ENCODE measurements at places on chromosomes 4 and X. TPM values are rescaled to one million over a fixed set of nuclear protein-coding genes. Genes with fewer than 3 reads are reported as not detected.

DNA sequence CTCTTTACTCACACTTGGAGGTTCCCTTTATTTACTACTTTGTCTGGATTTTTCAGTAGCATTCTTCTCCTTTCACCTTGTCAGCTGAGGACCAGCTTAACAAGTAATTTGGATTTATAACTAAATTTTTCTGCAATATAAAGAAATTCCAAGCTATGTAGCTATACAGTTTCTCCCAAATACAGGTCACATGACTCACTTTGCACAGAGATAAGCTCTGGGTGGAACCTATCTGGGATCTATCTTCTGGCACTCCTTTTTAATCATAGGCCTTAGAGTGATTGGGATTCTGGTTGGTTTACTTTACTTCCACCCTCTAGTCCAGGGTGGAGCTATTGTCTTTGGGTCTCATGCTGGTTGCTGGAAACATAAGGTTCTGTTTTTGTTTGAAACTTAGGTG, 34.9 kb upstream of the STK26 start:
- no peak overlapping the region for H3K27ac ChIP-seq
- peaks cover 6% of the 10 kb centered on the region for H3K4me1 ChIP-seq
- H3K4me3 ChIP-seq = no peak overlapping the region

DNA sequence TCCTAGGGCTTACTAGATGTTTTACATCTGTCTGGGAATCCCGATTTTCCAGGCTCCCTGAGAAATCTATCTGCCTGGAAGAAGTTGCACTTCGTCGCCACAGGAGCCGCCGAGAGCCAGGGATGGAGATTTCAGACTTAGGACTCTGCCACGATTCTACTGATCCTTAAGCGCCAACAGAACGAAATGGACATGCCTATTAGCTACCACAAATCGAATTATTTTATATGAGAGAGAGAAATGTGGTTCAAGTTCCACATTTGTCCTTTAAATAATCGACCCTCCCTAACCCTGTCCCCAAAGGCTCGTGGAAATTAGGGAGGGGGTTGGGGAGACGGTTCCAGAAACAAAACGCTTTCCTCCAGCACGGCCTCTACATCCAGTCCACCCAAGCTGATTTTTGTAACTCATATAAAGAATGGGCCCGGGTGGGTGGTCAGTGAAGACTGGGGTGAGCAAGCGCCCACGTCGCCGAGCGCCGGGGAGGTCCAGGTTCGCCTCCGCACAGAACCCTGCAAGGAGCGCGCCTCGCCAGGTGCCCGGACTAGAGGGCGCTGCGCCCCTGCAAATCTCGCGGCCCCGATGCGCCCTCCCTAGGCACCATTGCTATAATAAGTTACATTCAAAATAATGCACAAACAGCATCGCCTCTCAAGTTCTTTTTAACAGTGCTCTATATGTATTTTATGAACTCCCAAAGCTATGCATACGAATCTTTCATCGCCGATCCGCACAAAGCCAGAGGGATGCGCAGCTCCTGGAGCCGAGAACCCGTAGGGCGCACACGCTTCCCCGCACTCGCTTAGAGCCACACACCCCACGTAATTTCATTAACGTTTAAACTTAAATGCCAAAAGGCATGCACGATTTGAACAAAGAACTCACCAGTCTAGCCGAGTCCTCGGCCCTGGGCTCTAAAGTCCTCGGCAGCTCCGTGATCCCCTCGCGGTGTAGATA, 2.1 kb upstream of the FAT1 start:
- H3K4me1 ChIP-seq = peaks cover 6% of the 10 kb centered on the region
- H3K36me3 ChIP-seq = no peaks in the 10 kb centered on the region
- peak; percentile 72 for DNase-seq
- no peaks in the 10 kb centered on the region for H3K27me3 ChIP-seq
- H3K4me3 ChIP-seq = peak overlapping the region; percentile 83
- peak overlapping the region; percentile 63 for H3K27ac ChIP-seq

DNA sequence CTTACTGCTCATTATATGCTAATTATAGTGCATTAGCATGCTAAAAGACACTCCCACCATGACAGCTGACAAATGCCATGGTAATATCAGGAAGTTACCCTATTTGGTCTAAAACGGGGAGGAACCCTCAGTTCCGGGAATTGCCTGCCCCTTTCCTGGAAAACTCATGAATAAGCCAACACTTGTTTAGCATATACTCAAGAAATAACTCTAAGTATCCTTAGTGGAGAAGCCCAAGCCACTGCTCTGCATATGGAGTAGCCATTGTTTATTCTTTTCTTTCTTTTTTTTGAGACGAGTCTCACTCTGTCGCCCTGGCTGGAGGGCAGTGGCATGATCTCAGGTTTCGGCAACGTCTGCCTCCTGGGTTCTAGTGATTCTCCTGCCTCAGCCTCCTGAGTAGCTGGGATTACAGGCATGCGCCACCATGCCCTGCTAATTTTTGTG, 15.5 kb downstream of the NUDT6 start:
- H3K36me3 ChIP-seq = no peaks in the 10 kb centered on the region
- H3K4me1 ChIP-seq = no peaks in the 10 kb centered on the region
- H3K27me3 ChIP-seq = no peaks in the 10 kb centered on the region
- H3K4me3 ChIP-seq = no peak overlapping the region
- DNase-seq = no peak

GRCh38 chr4:41061482-41062185, 152.7 kb downstream of the APBB2 start:
- H3K4me1 ChIP-seq = peaks cover 8% of the 10 kb centered on the region
- no peak overlapping the region for H3K4me3 ChIP-seq
- H3K27ac ChIP-seq = no peak overlapping the region
- no peaks in the 10 kb centered on the region for H3K36me3 ChIP-seq

- H3K27ac ChIP-seq = no peak overlapping the region
- no peaks in the 10 kb centered on the region for H3K27me3 ChIP-seq
- H3K36me3 ChIP-seq = no peaks in the 10 kb centered on the region
- DNase-seq = no peak
- no peak overlapping the region for H3K4me3 ChIP-seq
Observed at GRCh38 chr4:59060002-59060846, 1950.0 kb upstream of the IGFBP7 start.

The FMR1NB gene
- not detected for total RNA-seq

The DIAPH2 gene
- total RNA-seq = 16.1 TPM

DNA sequence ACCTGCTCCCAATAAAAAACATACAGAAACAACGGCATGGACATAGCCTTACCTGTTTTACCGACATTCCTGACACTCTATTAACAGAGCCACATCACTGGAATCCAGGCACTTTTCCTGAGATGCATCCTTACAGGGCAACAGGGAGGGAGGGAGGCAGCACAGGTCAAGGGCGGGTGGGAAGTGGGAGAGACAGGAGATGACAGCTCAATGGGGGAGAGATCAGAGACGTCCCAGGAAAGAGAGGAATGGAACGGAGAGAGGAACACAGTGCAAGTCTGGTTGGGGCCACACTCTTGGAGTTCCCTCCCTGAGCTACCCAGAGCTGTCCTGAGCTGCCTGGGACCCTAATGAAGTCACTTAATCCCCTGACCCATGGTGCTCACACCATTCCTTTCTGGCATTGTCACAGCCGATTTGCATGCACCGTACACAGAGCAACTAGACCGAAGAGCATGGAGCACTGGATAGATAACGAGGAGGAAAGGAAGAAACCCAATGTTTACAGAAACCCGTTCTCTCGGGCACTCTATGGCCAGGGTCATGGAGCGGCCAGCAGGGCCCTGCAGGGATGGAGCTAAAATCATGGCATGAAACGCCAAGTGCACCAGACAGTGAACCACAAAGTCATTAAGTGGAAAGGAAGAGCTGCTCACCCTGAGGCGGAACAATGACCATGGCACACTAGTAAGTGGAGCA, 93.1 kb downstream of the NSUN7 start:
- H3K27me3 ChIP-seq = no peaks in the 10 kb centered on the region
- H3K4me3 ChIP-seq = no peak overlapping the region
- DNase-seq = no peak
- no peaks in the 10 kb centered on the region for H3K4me1 ChIP-seq

GRCh38 chrX:24210190-24210589, 60.7 kb downstream of the ZFX start:
- no peaks in the 10 kb centered on the region for H3K27me3 ChIP-seq
- no peak overlapping the region for H3K4me3 ChIP-seq
- no peak for DNase-seq

GRCh38 chrX:107505223-107505622, 55.8 kb downstream of the FRMPD3 start:
- no peaks in the 10 kb centered on the region for H3K36me3 ChIP-seq
- H3K27me3 ChIP-seq = no peaks in the 10 kb centered on the region
- H3K27ac ChIP-seq = no peak overlapping the region
- H3K4me1 ChIP-seq = no peaks in the 10 kb centered on the region

DNA sequence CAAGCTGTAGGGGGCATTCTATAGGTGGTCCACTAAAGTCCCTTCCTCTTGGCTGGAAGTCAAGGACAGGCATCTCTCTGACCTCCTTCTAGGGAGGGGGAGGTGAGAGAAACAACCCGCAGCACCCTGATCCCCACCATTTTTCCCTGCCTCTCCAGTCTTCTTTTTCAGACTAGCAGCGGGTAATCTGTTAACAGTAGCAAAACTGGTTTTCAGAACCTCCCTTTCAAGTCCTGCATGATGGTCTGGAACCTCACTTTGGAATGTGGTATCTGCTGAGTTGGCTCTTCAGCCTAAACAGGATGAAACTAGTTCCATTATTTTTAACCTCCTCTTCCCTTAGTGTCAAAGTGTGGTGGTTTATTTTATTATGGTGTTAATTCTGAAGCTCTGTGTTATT, 196.0 kb downstream of the NWD2 start:
- H3K27me3 ChIP-seq = no peaks in the 10 kb centered on the region
- peaks cover 55% of the 10 kb centered on the region for H3K4me1 ChIP-seq
- peak; percentile 51 for DNase-seq
- no peaks in the 10 kb centered on the region for H3K36me3 ChIP-seq
- H3K4me3 ChIP-seq = no peak overlapping the region
- H3K27ac ChIP-seq = peak overlapping the region; percentile 88

DNA sequence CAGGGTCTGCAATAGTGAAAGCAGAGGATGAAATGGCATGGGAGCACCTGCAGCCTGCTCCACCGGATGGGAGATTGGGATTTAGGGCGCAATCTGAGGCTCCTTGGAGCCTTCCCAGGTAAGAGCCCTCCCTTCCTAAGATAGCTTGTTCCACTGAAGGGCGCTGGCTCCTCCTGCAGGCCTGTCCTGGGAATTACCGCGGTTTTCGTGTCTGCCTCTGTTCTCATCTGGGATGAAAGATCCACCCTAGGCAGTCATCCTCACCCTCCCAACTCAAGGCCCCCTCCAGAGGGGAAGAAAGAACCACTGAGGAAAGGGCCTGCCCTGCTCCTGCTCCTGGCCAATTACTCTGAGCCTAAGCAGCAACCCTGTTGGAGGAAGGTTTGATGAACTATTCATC, 547.5 kb downstream of the SMARCA1 start:
- no peaks in the 10 kb centered on the region for H3K27me3 ChIP-seq
- no peak overlapping the region for H3K27ac ChIP-seq
- H3K36me3 ChIP-seq = no peaks in the 10 kb centered on the region
- no peaks in the 10 kb centered on the region for H3K4me1 ChIP-seq
- peak; percentile 52 for DNase-seq
- no peak overlapping the region for H3K4me3 ChIP-seq

The SLC30A9 gene
- 54.7 TPM for total RNA-seq

- H3K27ac ChIP-seq = no peak overlapping the region
- H3K4me1 ChIP-seq = no peaks in the 10 kb centered on the region
- no peaks in the 10 kb centered on the region for H3K27me3 ChIP-seq
- no peak for DNase-seq
- no peaks in the 10 kb centered on the region for H3K36me3 ChIP-seq
Observed at GRCh38 chrX:36431819-36432218, 512.3 kb downstream of the CFAP47 start.

DNA sequence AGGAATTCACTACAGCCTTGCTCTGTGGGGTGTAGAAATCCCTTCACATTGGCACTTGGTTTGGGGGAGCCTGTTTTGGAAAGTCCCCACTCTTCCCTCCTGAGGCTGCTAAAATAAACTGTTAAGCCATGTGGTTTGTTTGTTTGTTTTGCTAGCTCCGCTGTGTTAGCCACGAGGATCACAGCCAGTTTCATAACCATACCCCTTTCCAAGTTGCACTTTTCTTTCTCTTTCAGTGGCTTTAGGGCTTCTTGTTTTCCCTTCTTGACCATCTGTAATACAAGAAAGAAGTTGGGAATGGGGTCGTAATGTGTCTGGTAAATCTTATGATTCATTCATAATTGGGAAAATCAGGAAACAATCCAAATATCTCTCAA, 24.8 kb upstream of the UXT start:
- H3K4me3 ChIP-seq = no peak overlapping the region
- no peak overlapping the region for H3K27ac ChIP-seq
- H3K36me3 ChIP-seq = no peaks in the 10 kb centered on the region
- no peak for DNase-seq

GRCh38 chrX:13476384-13476783, 93.0 kb upstream of the EGFL6 start:
- no peak overlapping the region for H3K27ac ChIP-seq
- no peaks in the 10 kb centered on the region for H3K27me3 ChIP-seq
- no peaks in the 10 kb centered on the region for H3K36me3 ChIP-seq

The SSX2B gene
- total RNA-seq = not detected

The MND1 gene
- 21.8 TPM for total RNA-seq

GRCh38 chr4:78532046-78532445, 19.5 kb upstream of the ANXA3 start:
- no peak for DNase-seq
- no peaks in the 10 kb centered on the region for H3K36me3 ChIP-seq
- no peaks in the 10 kb centered on the region for H3K4me1 ChIP-seq
- no peak overlapping the region for H3K27ac ChIP-seq
- no peak overlapping the region for H3K4me3 ChIP-seq
- H3K27me3 ChIP-seq = no peaks in the 10 kb centered on the region

DNA sequence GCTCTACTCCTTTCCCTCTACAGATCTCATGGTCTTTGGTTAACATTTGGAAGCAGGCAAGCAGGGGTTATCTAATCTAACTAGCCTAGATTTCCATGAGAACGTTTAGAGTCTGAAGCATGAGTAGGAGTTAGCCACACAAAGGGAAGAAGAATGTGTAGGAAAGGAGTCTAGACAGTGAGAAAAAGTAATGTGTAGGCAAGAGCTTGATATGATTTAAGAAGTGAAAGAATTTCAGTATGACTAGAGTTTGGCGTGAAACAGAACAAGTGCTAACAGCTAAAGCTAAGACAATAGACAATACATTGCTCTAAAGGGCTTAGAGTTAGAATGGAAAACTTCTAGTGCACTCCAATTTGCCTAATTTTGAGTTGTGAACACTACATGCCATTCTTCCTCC, 10.8 kb downstream of the CXCL8 start:
- no peak for DNase-seq
- H3K27me3 ChIP-seq = no peaks in the 10 kb centered on the region
- H3K36me3 ChIP-seq = no peaks in the 10 kb centered on the region
- H3K4me3 ChIP-seq = no peak overlapping the region

The SLITRK4 gene
- not detected for total RNA-seq

GRCh38 chr4:179662522-179662921, 2220.3 kb upstream of the AGA start:
- H3K27ac ChIP-seq = no peak overlapping the region
- no peaks in the 10 kb centered on the region for H3K36me3 ChIP-seq
- no peak for DNase-seq
- H3K4me3 ChIP-seq = no peak overlapping the region

GRCh38 chrX:11334165-11334564, 41.0 kb downstream of the AMELX start:
- H3K27me3 ChIP-seq = no peaks in the 10 kb centered on the region
- no peak overlapping the region for H3K4me3 ChIP-seq
- H3K4me1 ChIP-seq = 0 out of 2 replicates have a peak, but pooled peaks cover 4% of the 10 kb centered on the region

GRCh38 chr4:143025081-143025704, 159.5 kb upstream of the USP38 start:
- no peaks in the 10 kb centered on the region for H3K36me3 ChIP-seq
- H3K27ac ChIP-seq = no peak overlapping the region
- DNase-seq = no peak
- H3K4me1 ChIP-seq = no peaks in the 10 kb centered on the region

Measured in Caco-2 (cell line).